ENCODE measurements at places on chromosomes 2 and 18.

GRCh38 chr2:120291401-120292311, 39.0 kb downstream of the RALB start:
- no peak for DNase-seq

- DNase-seq, result no peak
Observed at GRCh38 chr18:35289727-35290093, 319 bp downstream of the ZSCAN30 start.

- no peak for DNase-seq
Observed at GRCh38 chr2:241797441-241798080, 11.4 kb upstream of the NEU4 start.

- no peak for DNase-seq
Observed at GRCh38 chr2:116510117-116510671, 1304.3 kb upstream of the DDX18 start.

- no peak for DNase-seq
Observed at GRCh38 chr18:46569211-46569610, 87.8 kb downstream of the LOXHD1 start.

GRCh38 chr2:74777161-74777900, 56.6 kb upstream of the HK2 start:
- DNase-seq, result no peak

DNA sequence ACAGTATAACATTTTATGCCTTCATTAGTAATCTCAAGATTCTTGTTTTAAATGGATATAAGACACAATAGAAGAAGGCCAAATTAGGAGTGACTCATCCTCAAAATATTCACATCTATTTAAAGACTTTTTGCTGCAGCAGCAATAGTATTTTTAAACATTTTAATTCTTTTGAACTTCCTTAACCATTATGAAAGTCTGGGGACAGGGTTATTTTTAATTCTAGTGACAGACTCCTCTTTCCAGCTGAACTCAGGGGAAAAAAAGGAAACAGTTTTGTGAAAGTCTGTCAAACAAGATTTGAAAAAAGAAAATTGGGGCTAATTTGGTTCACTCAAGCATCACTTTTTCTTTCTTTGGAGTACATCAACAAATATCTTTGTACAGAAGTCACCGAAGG, 541.8 kb downstream of the NUP35 start:
- peak; percentile 26 for DNase-seq

- DNase-seq, result no peak
Observed at GRCh38 chr2:241665731-241666440, 20.7 kb downstream of the DTYMK start.

DNA sequence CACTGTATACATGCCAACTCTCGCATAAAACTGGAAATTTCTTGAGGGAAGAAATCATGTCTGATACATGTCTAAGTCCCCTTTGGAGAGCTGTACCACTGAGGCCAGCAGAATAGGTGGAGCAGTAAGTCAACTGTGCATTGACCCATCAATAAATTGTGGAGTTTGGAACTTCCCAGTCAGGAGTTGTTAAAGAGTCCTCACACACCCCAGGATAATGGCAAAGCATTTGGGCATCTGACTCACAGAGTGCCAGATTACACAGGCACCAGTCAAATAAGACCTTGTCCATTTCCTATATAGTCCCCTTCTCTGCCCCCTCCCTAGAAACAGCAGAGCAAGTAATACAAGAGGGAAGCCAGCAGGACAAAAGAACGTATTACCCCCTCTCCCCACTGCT, 10.4 kb downstream of the VSNL1 start:
- DNase-seq, result no peak

- no peak for DNase-seq
Observed at GRCh38 chr2:38130876-38131275, 54.9 kb upstream of the CYP1B1 start.

- DNase-seq, result no peak
Observed at GRCh38 chr2:42164046-42164445, 5.1 kb upstream of the EML4 start.

- DNase-seq, result peak; percentile 74
Observed at GRCh38 chr2:191910518-191910917, 63.6 kb upstream of the CAVIN2 start.

GRCh38 chr18:44579028-44579702, 101.5 kb upstream of the SETBP1 start:
- peak; percentile 39 for DNase-seq

DNA sequence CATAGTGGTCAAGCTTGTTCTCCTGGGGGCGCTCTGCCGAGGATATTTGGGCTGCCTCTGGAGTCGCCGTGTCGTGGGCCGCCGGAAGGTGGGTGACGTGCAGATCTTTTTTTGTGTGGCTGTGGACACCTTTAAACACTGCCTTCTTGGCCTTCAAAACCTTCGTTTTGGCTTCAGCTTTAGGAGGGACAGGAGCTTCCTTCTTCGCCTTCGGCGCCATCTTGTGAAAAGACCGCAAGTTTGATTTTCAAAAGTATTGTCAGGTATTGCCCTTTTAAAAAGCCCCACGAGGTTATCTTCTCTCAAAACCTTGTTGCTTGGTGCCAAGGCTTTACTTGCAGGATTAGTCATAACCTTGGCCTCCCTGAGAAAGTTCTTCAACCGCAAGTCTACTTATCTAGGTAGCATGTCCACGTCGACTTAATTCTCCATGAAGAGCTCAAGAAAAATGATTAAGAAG, 20.8 kb downstream of the LAMA3 start:
- no peak for DNase-seq

GRCh38 chr2:147173798-147174197, 671.0 kb upstream of the ACVR2A start:
- no peak for DNase-seq

GRCh38 chr2:120572226-120572625, 163.4 kb upstream of the GLI2 start:
- no peak for DNase-seq

DNA sequence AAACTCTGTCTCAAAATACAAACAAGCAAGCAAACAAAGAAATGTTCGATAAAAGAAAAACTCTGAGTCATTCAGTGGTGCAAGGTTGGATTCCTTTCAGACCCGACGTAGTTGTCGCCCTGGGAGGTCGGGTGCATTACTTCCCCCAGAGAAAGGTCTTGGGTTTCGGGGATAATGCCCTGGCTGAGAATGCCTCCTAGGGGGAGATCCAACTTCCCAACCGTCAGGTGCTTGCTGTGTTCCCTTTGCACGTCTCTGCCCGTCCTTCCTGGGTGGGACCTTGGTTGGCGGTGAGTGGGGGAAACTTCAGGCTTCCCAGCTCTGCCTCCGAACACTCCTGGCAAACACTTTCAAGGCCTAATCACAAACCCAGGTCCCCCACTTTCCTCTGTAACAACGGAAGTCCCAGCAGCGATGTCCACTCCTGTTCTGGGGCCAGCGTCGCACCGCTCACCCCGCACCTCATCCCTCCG, 609 bp downstream of the TPGS2 start:
- DNase-seq, result no peak

GRCh38 chr18:5543036-5543680, 639 bp downstream of the EPB41L3 start:
- DNase-seq, result no peak

DNA sequence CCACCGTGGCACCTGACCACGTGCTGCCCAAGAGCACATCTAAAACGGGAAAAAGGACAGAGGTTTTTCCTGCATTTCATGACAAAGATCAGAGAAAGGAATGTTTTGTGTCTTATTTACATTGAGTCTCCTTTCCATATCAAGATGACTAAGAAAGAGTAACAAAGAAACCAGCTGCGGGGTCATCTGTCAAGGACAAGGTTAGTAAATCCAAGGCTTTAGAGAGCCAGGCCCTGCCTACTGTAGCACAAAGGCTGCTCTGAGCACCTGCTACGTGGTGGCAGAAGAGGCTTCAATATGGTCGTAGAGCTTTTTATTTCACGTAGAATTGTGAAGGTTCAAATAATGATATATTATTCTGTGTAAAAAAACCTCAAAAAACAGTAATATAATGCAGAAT, 51.0 kb downstream of the PRELID3A start:
- DNase-seq, result no peak

DNA sequence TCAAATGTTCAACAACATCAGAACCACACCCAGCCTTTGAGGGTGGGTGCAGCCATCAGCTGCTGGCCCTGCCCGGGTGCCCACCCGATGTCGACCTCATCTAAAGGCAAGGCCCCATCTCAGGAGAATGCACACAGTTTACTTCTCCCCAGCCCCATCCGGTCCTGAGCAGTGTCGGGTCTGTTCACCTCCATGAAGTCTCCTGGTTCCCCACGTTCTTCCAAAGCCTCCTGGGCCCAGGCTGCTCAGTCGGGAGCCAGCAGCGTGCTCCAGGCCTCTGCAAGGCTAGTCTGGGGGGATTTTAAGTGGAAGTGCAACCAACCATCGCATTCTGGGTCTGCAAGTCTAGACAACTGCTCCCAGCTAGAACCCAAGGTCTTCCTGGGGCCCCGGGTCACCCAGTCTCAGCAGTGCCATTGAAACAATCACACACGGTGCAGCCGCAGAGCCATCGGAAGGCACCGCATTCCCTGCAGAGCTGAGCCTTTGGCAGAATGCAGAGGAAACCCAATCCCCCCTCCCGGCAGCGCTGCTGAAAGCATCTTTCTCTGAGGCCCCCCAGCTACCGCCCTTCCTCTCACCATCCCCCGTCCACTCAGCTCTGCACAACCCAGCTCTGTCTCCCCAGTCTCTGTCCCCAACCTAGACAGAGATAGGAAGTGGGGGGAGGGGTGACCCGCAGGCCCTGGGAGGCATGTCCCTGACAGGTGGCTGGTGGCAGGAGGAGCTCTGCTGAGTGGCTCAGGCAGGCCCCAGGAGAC, 8.5 kb downstream of the ESPNL start:
- no peak for DNase-seq

- no peak for DNase-seq
Observed at GRCh38 chr2:119222213-119222612, 1.4 kb upstream of the STEAP3 start.

DNA sequence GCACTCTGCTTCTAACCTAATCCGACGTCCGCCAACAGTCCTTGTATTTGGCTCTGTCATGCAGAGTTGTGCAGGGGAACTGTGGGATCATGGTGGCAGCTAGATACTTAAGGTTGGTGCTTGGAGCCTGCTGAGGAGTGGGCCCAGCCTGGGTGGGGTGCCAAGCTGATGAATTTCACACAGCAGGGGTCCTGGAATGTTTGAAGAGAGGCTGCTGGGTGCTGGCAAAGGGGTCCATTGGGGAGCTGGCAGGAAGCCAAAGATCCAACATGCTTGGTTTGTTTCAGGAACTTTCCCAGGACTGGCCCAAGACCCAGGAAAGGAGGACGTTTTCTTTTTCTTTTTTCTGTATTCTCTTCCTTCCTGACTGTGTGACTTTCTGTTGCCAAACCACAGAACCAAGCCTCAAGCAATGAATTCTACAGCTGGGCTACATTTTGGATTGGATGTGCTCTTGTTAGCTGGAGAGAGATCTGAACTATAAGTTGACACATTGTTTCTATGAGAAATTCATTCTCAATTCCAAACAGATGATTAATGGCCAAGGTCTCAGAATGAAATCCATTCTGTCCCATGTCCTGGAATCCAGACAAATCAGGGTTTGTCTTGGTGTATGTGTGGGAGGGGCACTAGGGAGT, 49.9 kb downstream of the DHRS9 start:
- no peak for DNase-seq

GRCh38 chr2:3777966-3778365, 74.6 kb downstream of the DCDC2C start:
- no peak for DNase-seq

GRCh38 chr2:86413296-86414094, 27.7 kb upstream of the KDM3A start:
- DNase-seq, result no peak

DNA sequence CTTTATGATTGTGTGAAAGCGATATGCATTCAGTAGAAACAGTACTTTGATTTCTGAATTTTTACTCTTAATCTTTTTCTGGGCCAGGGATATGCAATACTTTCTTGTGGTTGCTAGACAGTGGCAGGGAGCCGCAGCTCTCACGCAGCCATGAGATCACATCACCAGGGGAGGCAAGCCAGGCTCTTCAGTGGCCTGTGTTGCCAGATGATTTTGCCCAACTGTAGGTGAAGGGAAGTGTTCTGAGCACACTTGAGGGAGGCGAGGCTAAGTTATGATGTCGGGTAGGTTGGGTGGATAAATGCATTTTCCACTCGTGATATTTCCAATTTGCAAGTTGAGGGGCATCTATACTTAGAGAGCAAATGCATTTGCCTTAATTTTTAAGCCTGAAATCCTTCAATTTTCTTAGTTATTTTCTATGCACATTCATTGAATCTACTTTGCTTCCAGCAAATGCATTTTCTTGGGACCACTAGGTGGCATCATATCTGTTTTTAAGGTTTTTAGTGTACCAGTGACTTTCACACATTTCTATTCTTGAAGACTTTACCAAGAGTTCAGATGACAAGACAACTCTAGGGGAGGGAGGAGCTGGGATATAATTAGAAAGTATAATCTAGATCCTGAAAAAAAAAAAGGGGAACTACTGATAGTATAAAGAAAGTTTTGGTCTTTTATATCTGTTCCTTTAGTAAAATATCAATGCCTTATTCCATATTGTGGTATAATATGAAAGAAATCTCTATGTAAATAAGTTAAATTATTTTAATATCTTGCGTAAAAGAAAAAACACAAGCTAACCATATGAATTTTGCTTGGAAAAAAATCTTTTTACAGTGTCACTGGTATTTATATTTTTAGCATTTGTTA, 643.3 kb downstream of the SOCS6 start:
- peak; percentile 2 for DNase-seq

- DNase-seq, result no peak
Observed at GRCh38 chr2:115290478-115290877, 848.0 kb downstream of the DPP10 start.

GRCh38 chr2:189146553-189146952, 33.0 kb downstream of the COL5A2 start:
- no peak for DNase-seq

DNA sequence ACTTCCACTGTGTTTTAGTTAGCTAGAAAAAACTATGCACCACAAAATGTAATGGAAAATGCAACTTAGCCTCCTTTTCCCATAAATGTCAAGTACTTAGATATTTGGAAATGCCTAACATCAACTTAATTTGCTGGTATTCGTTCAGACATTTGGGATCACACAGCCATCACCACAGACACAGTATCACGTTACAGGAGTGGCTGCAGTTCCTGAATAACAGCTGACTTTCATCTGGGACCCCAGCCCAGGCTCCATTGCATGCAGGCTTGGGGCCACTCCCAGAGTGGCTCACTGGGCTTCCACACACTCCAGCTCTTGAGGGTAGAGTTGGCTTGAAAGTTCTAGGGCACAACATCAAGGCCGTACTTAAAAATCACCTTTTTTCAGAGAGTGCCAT, 9.3 kb downstream of the TMEM182 start:
- DNase-seq, result no peak

- DNase-seq, result no peak
Observed at GRCh38 chr2:176763851-176764404, 448.7 kb upstream of the HNRNPA3 start.

- DNase-seq, result no peak
Observed at GRCh38 chr2:21256006-21256405, 132.2 kb downstream of the TDRD15 start.

GRCh38 chr2:31467426-31467825, 52.9 kb upstream of the XDH start:
- no peak for DNase-seq
